ENCODE measurements at places on chromosomes 12 and 14.
A peak's percentile ranks its signal among the peaks of the same experiment; 100 is the strongest.

DNA sequence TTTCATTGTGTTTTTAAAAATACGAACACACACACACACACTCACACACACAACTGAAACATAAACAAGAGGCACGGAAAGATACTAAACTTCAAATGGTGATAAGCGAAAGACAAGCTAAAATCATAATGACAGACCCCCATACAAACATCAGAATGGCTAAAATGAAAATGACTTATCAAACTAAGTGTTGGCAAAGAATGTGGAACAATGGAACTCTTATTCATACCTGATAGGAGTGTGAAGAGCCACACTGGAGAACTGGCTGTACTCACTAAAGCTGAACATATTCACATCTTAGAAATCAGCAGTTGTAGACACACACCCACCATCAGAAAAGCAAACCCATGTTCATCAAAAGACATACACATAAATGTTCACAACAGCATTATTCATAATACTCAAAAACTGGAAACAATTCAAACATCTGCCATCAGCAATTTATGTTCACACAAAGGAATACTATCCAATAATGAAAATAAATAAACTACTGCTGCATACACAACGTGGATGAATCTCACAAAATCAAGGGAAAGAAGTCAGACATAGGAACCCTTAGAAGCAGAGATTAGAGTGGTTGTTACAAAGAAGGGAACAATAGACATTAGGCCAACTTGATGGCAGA lies 11.8 kb downstream of the STXBP6 start:
- no peak for DNase-seq

- DNase-seq, result peak; percentile 92
Observed at GRCh38 chr12:57087010-57087690, 1.8 kb upstream of the NAB2 start.

GRCh38 chr12:123436017-123436964 lies at the start of gene RILPL2:
Gene RILPL2, minus strand, starts transcription at chr12:123436684. Its CDS starts 264 bp downstream, at chr12:123436420.
- DNase-seq, result peak; percentile 100

DNA sequence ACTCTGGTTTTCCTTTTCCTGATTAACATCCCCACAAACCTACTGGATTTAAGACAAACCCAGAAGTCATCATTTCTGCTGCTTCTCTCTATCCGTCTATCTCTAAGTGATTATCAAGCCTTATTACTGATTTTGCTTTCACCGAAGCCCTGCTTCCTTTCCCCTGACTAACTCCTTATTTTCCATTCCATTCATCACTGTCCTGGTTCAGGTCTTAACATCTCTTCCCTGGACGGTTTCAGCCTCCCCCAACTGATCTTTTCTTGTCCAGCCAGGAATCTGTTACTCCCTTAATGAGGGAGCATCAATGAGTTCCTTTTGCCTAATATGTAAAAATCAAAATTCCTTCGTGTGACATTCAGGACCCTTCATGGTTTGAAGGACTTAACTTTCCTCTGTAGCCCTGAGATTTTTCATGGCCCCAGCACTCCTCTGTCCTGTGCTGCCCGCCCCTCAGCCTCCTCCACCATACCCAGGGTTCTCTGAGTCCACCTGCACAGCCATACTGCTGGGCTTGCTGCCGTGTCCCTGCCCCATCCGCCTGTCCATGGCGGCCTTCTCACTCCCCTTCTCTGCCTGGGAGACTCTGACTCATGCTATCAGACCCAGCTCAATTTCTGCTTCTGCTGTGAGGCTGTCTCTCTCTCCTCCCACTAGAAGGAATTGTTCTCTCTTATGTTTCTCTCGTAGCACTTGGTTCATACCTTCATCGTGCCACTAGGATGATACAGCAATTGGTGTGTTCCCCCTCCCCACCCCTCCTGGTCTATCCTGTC lies 167.8 kb upstream of the HIF1A start:
- peak; percentile 33 for DNase-seq

Measured in NB4 (cell line).